ENCODE measurements at places on chromosomes 5 and 9. TPM values are rescaled to one million over a fixed set of nuclear protein-coding genes. Genes with fewer than 3 reads are reported as not detected.

MYMK gene
- total RNA-seq = not detected

DND1 gene
- total RNA-seq = 0.64 TPM

CCNB1 gene
- 287 TPM for total RNA-seq

LCN9 gene
- not detected for total RNA-seq

IFNA13 gene
- not detected for total RNA-seq

CENPH gene
- 30.3 TPM for total RNA-seq

All from A549 treated with GW870086 at 1 μM for 4 hours (cell line).